Glutamatergic neuron (in vitro differentiated cells): ENCODE measurements at places on chromosomes 4 and X. TPM values are rescaled to one million over a fixed set of nuclear protein-coding genes. Genes with fewer than 3 reads are reported as not detected.
A peak's percentile ranks its signal among the peaks of the same experiment; 100 is the strongest.

- peak overlapping the region; percentile 32 for H3K4me3 ChIP-seq
- H3K27ac ChIP-seq, result no peak overlapping the region
- DNase-seq, result no peak
- no peaks in the 10 kb centered on the region for H3K36me3 ChIP-seq
- peaks cover 2% of the 10 kb centered on the region for H3K27me3 ChIP-seq
Measured at GRCh38 chr4:95513022-95513421, 35.8 kb downstream of the UNC5C start.

- H3K4me3 ChIP-seq, result peak overlapping the region; percentile 60
- no peaks in the 10 kb centered on the region for H3K27me3 ChIP-seq
- peak overlapping the region; percentile 93 for H3K27ac ChIP-seq
- H3K36me3 ChIP-seq, result no peaks in the 10 kb centered on the region
Measured at GRCh38 chr4:61493470-61493869, 293.3 kb downstream of the ADGRL3 start.

- no peak for DNase-seq
- no peak overlapping the region for H3K4me3 ChIP-seq
- no peaks in the 10 kb centered on the region for H3K4me1 ChIP-seq
- no peaks in the 10 kb centered on the region for H3K36me3 ChIP-seq
Measured at GRCh38 chrX:43809463-43809862, 72.8 kb downstream of the MAOB start.

DNA sequence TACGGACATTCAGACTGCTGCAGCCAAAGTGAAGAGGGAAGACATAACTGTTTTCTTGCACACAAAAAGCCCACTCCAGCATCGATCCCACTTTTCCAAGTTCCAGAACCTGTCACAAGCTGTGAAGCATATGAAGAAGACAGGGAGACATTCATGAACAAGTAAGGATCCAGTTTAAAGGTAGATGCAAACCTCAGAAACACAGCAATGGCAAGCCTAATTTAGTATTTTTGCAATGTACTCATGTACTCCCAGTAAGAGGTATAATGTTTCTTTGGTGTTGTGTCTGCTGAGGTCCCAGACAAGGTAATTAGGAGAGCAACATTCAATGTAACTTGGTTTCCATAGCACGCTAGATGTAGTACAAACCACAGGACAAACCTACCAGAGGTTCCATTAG lies 4.6 kb downstream of the AFP start:
- no peaks in the 10 kb centered on the region for H3K27me3 ChIP-seq
- H3K27ac ChIP-seq, result no peak overlapping the region
- no peaks in the 10 kb centered on the region for H3K36me3 ChIP-seq
- no peak for DNase-seq
- no peaks in the 10 kb centered on the region for H3K4me1 ChIP-seq
- H3K4me3 ChIP-seq, result no peak overlapping the region

S100G gene
- total RNA-seq, result not detected

CT55 gene
- total RNA-seq, result 0.34 TPM

GAGE12H gene
- not detected for total RNA-seq

GRCh38 chr4:86398187-86398586 lies 38.3 kb upstream of the MAPK10 start:
- H3K36me3 ChIP-seq, result no peaks in the 10 kb centered on the region
- H3K27ac ChIP-seq, result no peak overlapping the region
- no peaks in the 10 kb centered on the region for H3K27me3 ChIP-seq
- no peak overlapping the region for H3K4me3 ChIP-seq
- DNase-seq, result no peak
- H3K4me1 ChIP-seq, result no peaks in the 10 kb centered on the region

GRCh38 chr4:118410138-118410537 lies 57.3 kb upstream of the PRSS12 start:
- no peaks in the 10 kb centered on the region for H3K4me1 ChIP-seq
- H3K36me3 ChIP-seq, result no peaks in the 10 kb centered on the region
- no peak for DNase-seq
- no peak overlapping the region for H3K27ac ChIP-seq

GRCh38 chrX:150363561-150364346 lies 637 bp downstream of the MAMLD1 start:
- no peaks in the 10 kb centered on the region for H3K36me3 ChIP-seq
- peaks cover 7% of the 10 kb centered on the region for H3K27me3 ChIP-seq
- H3K27ac ChIP-seq, result no peak overlapping the region
- DNase-seq, result peak; percentile 31

DNA sequence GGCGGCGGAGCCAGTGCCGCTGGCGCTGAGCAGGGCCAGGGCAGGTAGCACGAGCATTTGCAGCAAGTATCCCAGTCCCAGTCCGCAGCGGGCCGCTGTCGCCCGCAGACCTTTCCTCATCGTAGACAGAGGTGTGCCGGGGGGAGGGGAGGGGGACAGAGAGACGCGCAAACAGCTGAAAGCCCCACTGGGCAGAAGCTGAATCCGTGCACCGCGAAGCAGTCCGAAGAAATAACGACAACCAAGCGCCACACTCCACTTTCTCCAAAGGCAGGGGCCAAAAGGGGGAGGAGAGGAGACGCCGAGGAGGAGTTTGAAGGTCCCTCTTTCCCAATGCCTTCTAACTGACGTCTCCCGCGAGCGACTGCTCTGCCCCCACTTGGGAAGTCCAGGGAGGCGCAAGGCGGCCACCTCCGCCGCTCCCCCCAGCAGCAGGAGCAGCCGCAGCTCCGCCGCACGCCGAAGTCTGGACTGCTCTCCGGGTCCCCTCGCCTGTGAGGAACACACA lies at the start of gene UNC5C:
Gene UNC5C, minus strand, starts transcription at position 236 of the 508 bp plus-strand sequence.
- H3K4me3 ChIP-seq, result peak within 1 kb of the TSS; percentile 92
- peaks cover 39% of the 10 kb centered on the region for H3K4me1 ChIP-seq
- peaks cover 14% of the 10 kb centered on the region for H3K27me3 ChIP-seq
- peak within 1 kb of the TSS; percentile 86 for H3K27ac ChIP-seq
- DNase-seq, result no peak
- no peaks in the 10 kb centered on the region for H3K36me3 ChIP-seq
